ENCODE measurements at places on chromosomes 7 and 10.

DNA sequence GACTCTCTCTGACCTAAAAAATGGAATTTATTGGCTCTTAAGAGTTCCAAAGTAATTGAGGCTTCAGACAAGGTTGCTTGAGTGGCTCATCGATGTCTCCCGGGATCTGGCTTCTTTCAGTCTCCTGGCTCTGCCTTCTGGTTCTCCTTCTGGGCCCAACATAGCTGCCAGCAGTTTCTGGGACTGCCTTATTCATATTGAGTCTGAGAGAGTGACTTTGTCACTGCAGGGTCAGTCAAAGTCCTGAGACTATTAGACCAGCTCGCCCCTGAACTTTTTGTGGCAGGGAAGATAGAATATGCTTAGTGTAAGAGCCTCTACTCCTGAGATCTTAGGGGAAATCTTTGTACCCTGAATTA lies 94.0 kb downstream of the MMRN2 start:
- DNase-seq = no peak

DNA sequence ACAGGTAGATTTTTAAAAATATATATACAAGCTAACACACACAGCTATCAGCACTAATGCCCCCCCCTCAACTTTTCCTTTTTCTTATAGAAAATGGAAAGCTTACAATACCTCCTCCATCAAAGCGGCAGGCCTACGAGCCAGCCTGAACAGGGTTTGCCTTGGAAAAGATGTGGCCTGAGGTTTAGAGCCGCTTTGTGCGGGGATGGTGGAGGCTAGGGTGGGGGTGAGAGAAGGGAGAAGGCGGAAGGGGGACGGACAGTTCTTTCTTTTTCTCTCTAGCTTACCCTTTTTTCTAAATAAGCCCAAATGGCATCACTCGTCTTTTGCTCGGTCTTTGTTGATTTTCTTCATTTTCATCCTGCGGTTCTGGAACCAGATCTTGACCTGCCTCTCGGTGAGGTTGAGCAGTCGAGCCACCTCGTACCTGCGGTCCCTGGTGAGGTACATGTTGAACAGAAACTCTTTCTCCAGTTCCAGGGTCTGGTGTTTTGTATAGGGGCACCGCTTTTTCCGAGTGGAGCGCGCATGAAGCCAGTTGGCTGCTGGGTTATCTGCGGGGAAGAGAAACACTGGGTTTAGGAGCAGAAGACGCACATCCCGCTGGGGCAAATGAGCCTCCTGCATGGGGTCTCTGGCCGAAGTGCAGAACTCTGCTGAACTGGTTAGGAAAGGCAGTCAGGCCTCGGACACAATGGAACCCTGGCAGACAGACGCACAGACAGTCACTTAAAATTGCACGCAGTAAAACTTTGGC lies 1.9 kb downstream of the HOXA9 start:
- no peak for DNase-seq

- no peak for DNase-seq
These were observed 68.9 kb downstream of the PHTF2 start for GRCh38 chr7:77867537-77867865.

- DNase-seq = no peak
These were observed 243.2 kb upstream of the SLC26A5 start for GRCh38 chr7:103689255-103689654.

DNA sequence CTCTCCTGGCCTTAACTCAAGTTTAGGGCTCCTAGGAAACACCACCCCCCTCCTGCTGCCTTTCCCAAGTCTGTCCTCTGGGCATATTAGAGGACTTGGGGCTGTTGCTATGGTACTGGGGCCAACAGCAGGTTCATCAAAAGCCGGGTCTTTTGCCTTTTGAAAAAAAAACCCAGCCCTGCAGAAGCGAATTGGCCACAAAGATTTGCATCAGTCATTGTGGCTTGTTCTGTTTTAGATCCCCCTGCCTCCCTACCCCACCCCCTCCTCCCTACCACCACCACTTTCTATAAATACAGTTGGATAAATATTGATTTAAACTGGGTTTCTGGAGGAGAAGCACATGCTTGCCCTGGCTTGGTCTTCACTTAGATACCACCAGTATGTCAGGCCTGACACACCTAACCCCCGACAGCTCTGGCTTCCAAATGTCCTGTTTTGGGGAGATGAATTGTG lies 7.0 kb downstream of the MXI1 start:
- DNase-seq = no peak

DNA sequence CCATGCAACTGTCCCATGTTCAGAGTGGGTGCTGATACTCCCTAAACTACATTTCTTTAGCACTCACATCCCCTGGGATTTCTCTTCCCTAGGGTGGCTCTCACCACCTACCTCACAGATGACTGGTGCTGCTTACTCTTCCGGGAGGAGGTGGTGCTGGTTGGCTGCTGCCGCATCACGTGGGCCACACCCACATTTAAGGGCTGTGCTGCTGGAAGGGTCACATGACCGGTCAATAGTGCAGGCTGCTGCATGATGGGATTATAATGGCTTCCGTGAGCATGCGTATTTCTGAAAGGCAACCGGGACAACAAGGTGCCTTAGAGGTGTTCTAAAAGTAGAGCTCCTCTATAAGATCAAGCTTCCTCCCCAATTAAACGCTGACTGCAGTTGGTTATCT lies 76.8 kb downstream of the CLEC2L start:
- no peak for DNase-seq

DNA sequence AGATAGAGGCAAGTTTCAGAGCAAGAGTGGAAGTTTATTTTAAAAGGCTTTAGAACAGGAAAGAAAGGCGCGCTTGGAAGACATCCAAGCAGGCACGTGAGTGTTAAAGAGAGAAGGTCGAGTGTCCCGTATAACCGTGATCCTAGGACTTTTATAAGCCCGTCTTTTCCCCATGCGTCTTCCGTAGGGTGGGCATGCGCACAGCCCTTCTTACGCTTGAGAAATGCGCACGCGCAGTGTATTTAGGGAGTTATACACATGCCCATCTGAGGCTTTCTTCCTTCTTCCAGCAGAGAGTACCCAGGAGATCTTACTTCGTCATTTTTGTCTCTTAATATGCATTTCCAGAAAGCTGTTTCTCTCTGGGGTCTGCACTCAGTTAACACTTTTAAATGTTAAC lies 52.4 kb downstream of the CALD1 start:
- DNase-seq = no peak

DNA sequence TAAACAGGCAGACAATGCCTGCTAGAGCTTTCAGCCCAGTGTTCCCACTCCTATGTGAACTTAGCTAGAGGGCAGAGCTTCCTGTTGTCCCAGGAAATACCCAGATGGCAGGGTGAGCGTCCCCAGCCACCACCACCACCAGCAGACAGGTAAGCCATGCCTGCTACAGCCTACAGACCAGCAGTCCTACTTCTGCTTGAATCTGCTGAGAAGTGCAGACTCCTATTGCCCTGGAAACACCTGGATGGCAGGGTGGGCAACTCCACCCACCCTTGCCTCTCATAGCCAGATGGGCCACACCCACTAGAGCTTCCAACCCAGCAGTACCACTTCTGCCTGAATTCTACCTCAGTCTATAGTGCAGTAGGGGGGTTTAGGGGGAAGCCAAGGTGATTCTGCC lies 64.4 kb downstream of the FBXL13 start:
- DNase-seq = no peak

GRCh38 chr7:121267612-121268011 lies 61.2 kb upstream of the WNT16 start:
- DNase-seq = no peak

GRCh38 chr7:25391961-25392587 lies 163.8 kb upstream of the NPVF start:
- DNase-seq = no peak

- no peak for DNase-seq
These were observed 1.5 kb downstream of the SVOPL start for GRCh38 chr7:138699661-138700060.

GRCh38 chr7:29421010-29421956 lies 142.4 kb upstream of the PRR15 start:
- DNase-seq = no peak

GRCh38 chr10:76738991-76739390 lies 898.6 kb downstream of the KCNMA1 start:
- no peak for DNase-seq

DNA sequence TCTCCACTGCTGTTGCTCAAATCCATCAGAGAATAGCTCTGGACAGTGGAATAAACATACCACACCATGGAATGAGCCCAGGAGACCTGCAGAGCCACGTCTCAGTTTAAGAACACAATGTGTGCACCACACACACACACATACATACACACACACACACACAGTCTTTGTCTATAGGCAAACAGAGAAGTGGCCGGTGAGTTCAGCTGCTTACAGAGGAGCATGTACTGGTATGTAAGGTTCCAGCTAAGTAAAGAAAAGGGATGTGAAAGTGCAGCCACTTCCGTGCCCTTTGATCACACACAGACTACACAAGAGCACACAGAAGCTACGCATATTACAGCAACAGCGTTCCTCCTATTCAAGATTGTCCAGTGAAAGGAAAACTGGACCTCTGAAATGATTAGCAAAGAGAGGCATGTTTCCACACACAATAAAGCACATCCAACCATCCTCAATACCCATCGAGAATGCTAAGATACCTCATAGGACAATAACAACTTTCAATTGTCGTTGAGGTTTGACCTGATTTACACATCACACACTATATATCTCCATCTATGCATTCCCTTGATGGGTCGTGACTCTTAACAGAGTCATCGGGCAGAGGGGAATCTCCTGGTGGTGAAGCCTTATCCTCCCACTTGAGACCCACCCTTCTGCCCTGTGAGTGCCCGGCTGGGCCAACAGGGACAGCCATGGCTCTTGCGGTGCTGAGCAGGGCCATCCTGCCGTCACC lies 23.6 kb downstream of the SLC35B4 start:
- no peak for DNase-seq

DNA sequence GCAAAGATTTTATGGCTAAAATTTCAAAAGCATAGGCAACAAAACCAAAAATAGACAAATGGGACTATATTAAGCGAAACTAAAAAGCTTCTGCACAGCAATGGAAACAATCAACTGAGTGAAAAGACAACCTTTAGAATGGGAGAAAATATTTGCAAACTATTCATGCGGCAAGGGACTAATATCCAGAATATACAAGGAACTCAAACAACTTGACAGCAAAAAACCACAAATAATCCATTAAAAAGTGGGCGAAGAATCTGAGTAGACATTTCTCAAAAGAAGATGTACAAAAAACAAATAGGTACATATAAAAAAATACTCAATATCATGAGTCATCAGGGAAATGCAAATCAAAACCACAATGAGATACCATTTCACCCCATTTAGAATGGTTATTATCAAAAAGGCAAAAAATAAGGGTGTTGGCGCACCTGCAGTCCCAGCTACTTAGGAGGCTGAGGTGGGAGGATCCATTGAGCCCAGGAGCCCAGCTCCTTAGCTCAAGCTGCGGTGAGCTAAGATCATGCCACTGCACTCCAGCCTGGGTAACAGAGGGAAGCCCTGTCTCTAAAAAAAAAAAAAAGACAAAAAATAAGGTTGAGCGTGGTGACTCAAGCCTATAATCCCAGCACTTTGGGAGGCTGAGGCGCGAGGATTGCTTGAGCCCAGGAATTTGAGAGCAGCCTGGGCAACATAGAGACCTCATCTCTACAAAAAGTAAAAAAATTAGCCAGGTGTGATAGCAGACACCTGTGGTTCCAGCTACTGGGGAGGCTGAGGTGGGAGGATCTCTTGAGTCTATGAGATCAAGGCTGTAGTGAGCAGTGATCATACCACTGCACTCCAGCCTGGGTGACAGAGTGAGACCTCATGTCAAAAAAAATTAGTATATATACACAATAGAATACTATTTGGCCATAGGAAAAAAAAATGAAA lies 4.2 kb upstream of the CCM2 start:
- no peak for DNase-seq

DNA sequence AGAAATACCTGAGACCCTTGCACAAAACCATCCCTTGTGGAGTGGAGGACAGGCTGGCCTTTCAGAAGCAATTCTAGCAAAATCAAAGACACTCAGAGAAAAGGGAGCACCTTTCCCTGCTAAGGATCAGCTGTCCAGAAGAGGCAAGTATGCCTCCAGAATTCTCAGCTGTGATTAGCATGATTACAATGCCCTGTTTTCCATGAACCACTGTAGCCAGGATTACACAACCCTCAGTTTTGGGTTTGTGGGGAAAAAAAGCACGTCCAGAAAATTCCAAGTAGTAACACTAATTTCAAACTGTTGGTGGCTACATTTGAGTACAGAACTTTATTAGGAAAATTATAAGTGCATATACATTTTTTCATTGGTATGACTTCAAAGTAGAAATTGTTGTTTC lies 15.0 kb downstream of the CXCL12 start:
- no peak for DNase-seq

DNA sequence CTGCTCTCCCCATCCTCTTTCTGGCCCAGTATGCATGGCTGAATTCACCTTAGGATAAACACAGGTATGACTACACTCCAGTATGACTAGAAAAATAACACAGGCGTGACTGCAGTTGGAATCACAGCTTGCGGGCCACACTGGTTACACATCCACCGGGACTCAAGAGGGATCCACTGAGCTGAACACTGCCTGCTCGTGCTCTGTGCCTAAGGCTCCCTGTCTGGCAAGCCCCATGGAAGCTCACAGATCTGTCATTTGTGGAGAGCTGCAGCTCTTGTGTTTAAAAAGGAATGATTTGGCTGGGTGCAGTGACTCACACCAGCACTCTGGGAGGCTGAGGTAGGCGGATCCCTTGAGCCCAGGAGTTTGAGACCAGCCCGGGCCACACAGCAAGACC lies 26.8 kb downstream of the VOPP1 start:
- peak; percentile 55 for DNase-seq

DNA sequence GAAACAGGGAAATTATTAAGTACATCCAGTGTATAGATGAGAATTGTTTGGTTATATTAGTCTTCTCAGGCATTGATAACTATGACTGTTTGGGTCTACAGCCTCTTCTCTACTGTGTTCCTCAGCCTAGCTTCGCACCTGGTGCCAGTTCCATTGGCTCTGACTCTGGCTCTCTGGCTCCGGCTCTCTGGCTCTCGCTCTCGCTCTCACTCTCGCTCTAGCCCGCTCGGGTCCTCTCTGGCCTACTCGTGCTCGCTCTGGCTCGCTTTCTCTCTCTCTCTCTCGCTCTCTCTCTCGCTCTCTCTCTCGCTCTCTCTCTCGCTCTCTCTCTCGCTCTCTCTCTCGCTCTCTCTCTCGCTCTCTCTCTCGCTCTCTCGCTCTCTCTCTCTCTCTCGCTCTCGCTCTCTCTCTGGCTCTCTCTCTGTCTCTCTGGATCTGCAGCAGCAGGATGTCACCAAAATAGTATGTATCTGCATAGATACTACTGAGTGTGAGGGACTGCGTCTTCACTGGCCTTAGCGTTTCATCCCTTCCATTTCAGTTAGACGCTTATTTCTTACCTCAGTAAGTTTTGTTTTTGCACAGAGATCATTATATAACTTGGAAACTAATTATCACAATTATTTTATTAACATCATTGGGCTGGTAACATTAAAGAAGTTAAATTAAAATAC lies 6.5 kb upstream of the SSBP1 start:
- no peak for DNase-seq

DNA sequence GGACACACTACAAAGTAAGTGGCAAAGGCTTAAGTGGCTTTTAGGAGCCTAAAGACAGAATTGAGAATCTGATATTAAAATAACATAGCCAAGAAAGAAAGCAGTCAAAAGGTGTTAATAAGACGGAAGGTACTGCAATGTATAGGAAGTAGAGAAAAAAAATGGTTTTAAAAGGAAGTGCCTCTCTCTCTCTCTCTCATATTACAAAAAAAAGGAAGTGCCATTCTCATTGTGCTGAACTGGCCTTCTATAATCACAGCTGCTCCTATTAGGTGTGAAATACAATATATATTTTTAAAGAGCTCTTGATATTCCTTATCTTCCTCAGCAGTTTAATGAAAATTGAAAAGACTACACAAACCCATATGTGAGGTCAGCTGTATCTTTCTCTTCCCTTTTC lies 199.4 kb upstream of the NPVF start:
- no peak for DNase-seq

- no peak for DNase-seq
These were observed 234.3 kb upstream of the C7orf33 start for GRCh38 chr7:148356303-148356702.

Data from non-pigmented ciliary epithelial cell (primary cell).